Effector memory CD4-positive, alpha-beta T cell (primary cell): ENCODE measurements at places on chromosomes 2 and 18.

DNA sequence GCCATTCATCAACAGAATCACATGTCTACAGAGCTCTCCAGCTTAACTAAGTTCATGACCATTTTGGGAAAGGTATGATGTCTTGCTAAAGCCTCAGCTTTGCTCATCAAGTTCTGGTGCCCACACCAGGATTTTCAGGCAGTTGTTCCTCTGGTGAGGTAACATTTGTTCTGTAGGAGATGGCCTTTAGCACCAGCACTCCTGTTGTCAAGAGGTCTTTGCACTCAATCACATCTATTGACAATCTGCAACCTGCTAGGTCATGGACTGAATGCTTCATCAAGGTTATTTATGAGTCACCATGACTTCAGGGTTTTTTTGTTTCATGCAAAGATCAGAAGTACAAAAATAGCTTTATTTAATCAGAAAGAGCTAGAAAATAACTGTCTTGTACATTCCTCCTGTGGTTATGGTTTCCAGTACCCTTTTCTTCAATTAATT is 36.6 kb upstream of the VIT start:
- no peak for DNase-seq

DNA sequence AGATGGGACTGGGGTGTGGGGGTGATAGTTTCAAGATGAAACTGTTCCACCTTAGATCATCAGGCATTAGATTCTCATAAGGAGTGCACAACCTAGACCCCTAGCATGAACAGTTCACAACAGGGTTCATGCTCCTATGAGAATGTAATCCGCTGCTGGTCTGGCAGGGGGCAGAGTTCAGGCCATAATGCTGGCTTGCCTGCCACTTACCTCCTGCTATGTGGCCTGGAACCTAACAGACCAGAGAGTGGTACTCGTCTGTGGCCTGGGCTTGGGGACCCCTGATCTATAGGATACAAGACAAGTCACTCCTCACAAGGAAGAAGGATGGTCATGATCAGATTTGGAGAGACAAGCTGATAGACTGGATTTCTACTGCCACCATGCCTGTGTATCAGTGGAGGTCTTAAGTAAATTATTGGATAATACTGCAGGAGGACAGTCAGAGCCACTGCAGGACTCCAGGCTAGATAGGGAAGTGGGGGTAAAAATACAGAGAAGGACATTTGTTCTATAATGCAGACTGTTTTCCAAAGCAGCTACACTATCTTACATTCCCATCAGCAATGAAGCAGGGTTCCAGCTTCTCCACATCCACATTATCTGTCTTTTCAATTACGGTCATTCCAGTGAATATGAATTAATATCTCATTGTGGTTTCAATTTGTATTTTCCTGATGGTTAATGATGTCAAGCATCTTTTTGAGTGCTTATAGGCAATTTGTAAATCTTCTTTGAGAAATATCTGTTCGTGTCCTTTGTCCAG is 28.8 kb upstream of the APOB start:
- DNase-seq = no peak

- no peak for DNase-seq
Measured at GRCh38 chr2:100658017-100658416, 95.2 kb downstream of the PDCL3 start.

DNA sequence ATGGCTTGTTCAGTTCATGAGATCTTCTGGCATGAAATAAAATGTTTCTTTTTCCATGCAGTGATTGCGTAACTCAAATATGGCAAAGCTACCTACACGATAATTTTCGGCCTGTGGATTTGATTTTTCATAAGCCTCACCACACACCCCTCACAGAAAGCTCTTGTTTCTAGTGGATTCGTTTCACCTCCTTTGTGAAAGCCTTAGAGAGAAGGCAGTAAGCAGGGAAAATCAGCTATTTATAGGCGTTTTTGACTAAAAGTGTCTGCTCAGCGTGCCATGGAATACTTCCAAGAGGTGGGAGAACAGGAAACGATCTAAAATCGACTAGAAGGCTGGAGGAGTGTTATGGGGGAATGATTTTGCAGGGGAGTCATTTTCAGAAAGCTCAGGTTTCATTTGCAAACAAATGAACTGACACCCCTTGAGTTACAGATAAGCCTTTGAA is 417.9 kb downstream of the TGIF1 start:
- DNase-seq = no peak

DNA sequence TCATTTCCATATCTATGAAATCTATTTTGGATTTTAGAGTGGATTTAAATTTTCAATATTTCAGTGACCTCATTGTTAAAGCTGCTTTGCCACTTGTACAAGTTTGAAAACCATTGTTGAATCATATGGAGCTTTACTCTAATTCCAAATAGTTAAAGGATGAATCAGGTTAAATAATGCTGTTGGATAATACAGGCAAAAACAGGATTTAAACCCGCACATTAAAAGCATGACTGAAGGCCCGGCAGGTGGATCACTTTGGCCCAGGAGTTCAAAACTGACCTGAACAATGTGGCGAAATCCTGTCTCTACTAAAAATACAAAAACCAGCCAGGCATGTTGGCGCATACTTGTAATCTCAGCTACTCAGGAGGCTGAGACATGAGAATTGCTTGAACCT is 68.3 kb downstream of the RIF1 start:
- no peak for DNase-seq

DNA sequence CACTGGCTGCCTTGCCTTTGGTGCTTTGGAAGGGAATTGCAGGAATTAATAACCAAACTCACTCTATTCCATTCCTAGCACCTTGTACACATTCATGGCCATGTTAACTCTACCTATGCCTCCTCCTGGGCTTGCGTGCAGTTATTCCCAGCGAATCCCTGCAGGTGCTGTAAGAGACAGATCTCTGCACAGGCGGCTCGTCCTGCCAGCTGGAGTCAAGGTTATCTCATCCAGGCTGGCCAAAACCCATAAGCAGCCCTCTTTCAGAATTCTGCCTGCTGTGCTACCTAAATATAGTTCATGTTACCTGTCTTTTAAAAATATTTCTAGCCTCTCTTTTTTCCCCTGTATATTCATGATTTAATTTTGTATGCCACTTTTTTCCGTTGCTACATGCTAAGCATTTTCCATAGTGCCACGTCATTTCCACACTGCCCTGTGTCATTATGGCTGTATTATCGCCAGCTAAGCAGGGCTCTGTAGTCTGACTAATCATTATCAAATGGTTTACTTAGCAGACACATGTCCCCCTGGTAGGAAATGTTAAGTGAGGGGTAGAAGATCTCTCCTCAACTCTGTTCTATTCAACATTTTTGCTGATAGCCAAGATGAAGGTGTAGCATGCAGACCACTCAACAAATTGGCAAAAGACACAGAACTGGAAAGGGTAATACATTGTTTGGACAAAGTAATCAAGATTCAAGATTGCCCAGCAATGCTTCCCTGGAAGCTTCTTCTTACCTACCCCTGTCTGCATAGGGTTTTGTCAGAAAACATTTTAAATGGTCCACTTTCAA is 79.7 kb upstream of the TAF1B start:
- DNase-seq = no peak

- DNase-seq = no peak
Measured at GRCh38 chr2:148796735-148797512, 78.1 kb upstream of the KIF5C start.

GRCh38 chr2:50125246-50125645 is 906.7 kb downstream of the NRXN1 start:
- no peak for DNase-seq

DNA sequence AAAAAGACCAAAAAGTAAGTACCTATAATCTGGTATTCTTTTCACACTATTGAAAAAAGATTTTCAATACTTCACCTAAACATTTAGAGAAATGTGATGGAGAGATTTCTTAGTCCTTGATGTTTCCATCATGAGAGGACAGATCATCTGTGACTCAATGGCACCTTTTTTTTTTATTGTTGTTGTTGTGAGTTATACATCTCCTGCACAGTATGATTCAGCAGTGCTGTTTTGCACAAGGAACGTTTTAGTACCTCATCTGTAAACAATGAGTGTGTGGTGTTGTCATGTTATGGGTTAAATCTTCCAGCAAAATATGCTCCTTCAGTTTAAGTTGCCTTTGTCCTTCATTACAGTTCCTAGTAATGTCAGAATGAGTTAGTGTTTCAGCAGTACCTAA is 2.2 kb downstream of the KIAA1328 start:
- no peak for DNase-seq

- no peak for DNase-seq
Measured at GRCh38 chr18:61079714-61080113, 253.5 kb upstream of the CDH20 start.

DNA sequence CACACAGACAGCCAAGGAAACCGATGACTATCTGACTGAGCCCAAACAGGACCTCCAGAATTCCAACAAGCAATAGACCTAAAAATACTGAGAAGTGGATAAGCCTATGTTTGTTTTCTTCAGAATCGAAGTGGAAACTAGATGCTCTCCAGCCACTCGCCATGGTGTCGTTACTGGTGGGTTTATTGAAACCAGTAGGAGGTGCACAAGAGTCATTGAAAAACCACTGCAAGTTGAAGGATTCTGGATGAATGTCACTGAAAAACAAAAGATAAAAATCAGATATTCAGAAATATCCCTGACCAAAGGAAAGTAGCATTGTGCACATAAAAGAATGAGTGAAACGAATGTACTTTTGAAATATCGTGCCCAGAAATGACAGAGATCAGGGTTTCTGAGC is 15.3 kb downstream of the TM4SF20 start:
- no peak for DNase-seq

GRCh38 chr18:2967357-2967756 is 45.6 kb downstream of the LPIN2 start:
- DNase-seq = no peak

DNA sequence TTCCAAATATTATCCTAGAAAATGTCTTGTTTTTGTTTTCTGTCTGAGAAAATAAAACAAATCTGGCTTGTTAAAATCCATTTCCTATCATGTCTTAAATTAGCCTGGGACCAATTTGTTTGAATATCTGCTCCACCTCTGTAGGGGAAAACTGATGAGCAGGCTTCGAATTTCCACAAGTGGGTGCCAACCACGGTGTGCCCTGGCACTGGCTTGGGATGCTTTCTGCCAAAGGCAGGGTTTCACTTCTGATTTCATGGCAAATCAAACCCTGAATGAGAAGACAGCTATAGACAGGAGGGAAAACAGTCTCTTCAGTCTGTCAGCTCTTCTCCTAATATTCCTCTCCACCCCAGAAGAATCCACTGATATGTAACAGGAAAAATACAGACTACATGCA is 33.7 kb upstream of the STAT4 start:
- no peak for DNase-seq

DNA sequence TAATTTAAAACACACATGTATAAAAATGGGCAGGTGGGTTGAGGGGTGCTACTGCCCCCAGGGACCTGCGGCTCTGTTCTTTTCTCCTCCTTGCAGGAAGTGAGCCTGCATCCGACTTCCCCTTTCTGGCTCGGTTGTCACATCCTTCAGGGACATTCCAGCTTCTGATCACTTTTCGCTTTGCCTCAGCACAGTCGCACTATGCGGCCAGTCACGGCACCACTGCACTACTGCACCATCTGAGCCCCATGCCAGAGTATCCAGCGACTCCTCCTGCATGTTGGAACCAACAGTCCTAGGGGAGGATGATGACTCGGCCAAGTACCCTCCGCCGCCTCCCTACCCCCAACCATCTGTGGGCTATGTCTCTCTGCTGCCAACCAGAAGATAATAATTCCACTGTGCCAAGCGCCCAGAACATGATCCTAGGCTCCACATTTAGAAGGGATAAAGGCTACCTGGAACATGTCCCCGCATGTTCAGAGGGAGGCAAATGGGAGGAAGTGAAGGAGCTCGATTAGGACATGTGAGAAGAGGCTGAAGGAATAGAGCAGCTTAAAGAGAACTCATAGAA is 17.6 kb downstream of the CDC42EP3 start:
- DNase-seq = no peak
